HepG2 (cell line): ENCODE measurements at places on chromosomes 3 and 15. TPM values are rescaled to one million over a fixed set of nuclear protein-coding genes. Genes with fewer than 3 reads are reported as not detected.

DNA sequence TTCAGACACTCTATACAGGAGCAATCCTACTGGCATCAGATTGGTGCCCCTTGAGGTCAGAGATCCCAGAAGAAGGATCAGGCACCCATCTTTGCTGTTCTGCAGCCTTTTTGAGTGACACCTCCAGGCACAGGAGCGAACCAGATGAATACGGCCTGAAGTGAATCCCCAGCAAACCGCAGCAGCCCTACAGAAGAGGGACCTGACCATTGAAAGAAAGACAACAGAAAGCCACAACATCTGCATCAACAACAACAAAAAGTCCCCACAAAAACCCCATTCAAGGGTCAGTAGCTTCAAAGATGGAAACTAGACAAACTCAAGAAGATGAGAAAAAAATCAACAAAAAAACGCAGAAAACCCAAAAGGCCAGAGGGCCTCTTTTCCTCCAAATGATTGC lies 130.4 kb downstream of the PPM1L start:
- no peak for DNase-seq

GRCh38 chr3:105661461-105661860 lies 207.4 kb downstream of the CBLB start:
- no peak for DNase-seq

DNA sequence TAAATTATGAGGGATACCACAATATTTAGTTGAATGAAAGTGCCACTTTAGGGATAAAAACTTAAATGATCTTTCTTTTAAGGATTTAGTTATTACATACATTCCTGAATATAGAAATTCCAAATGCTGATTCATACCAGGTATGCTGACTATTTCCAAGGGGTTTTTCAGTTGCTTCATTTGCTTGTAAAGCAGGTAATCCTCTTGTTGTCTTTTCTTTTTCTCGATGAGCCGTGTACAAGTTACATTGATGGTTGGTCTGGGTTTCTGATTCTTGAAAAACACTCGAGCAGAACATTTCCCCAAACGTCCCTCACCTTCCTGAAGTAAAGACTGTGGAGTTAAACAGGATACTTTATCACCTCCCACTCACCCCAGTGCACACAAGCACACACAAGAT lies 21.7 kb downstream of the RARRES1 start:
- no peak for DNase-seq

- DNase-seq: no peak
Observed at GRCh38 chr3:45881078-45882022, 5.0 kb upstream of the CCR9 start.

GRCh38 chr3:63847718-63848450 lies 15.7 kb downstream of the THOC7 start:
- DNase-seq: no peak

DNA sequence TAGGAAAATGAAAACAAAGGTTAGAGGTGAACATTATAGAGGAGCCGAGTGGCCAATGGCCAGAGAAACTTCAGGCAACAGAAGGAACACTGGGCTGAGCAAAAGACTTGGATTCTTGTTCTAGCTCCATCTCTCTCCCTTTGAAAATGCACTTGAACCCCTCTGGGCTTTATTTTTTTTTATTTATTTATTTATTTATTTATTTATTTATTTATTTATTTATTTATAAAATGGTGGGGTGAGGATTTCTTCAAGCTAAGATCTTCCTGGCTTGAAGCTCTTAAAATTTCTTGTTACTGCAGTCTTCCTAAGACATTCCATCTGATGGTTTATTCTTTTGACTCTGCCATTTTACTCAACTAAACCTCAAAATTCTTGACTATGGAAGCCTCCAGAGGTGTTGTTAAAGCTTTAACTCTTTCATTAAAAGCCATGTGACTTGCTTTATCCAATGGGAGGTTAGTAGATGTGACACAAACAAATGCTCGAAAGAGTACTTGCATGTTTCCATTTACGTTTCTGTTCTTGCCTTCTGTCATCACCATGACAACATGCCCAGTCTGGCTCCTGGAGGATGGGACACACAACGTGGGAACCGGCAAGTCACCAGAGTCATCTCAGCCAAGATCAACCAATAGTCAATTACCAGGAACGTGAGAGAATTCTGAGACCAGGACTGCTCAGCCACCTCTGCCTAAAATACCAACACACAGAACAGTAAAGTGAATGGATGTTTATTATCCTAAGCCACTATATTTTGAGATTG lies 325.2 kb upstream of the CTNNB1 start:
- no peak for DNase-seq

DNA sequence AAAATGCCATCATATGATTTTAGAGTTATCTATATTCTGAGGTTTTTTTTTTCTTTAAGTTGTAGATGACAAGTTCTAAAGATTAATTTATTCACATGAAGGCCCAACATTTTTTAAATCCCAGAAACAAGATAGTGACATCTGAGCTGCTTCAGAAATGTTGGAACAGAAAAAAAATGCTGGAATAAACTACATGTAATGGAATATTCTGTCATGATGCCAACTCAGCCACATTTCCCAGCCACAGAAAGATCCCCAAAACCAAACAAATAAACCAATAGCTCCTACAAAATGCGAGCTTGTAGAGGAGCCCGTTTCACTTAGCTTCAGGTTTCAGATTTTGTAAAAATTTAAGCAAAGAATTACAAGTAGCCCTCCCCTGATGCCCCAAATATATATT lies 111.0 kb upstream of the MYO5C start:
- DNase-seq: no peak

DNA sequence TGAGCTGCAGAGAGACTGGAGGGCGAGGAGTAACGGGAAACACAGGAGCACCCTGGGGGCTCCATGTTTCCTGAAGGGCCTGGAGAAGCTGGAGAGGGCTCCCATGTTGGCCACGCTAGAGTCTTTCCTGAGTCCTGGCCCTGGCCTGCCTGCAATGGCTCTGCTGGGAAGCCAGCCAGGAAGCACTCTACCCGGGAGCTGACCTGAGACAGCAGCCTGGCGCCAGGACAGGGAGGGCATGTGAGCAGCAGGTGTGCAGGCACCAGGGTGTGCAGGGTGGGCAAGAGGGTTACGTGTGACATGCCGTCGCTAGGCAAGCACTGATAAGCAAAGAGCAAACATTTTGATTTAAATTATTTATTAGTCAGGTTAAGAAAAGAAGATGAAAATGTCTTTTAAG lies 301.4 kb downstream of the OCA2 start:
- DNase-seq: no peak

DNA sequence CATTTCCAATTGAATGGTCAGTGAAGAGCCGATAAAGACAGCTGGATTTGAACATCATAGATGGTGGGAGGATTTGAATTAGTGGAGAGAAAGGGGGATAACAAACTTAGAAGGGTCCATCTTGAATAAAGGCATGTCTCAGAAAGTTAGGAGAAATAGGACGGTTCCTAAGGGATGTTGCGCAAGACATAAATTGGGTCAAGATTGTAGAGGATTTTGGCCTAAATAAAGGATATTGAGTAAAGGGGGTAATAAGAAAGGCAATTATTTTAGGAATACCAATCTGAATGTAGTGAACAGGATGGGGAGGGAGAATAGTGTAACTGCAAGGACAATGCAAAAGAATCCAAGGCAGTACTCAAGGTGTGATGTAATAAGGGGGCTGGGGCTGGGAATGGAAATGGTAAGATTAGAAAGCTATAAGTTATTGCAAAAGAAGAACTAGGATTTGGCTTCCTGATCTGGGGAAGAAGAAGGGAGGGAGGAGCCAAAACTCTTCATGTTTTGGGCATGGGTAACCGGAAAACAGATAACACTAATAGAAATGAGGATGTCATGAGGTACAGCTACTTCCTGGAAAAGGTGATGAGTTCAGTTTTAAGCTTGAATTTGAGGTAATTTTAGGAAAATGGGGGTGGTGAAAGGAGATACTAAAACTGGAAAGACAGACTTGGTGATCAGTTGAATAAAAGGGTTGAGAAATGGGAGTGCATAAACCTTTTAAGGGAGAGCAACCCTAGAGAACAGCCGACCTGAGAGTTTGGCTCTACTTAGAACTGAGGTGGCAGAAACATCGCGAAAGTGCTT lies 17.3 kb upstream of the TRPC1 start:
- no peak for DNase-seq

DNA sequence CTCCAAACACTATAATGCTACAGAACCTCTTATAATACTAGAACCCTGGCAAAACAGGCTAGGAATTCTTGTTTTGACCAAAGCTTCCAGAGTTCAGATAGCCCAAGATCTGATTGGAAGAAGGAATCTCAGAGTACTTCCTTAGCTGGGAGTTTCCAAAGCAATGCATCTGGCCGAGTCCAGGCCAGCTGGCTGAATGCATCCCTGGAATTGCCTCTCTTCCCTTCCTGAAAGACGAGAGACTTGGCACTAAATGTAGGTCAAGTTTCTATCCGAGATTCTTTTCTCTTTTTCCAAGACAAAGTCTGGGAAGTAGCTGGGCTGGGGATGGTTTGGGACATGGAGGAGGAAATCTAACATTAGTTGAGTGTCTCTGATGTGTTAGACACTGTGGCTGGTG lies 68.7 kb upstream of the ADPGK start:
- no peak for DNase-seq

DNA sequence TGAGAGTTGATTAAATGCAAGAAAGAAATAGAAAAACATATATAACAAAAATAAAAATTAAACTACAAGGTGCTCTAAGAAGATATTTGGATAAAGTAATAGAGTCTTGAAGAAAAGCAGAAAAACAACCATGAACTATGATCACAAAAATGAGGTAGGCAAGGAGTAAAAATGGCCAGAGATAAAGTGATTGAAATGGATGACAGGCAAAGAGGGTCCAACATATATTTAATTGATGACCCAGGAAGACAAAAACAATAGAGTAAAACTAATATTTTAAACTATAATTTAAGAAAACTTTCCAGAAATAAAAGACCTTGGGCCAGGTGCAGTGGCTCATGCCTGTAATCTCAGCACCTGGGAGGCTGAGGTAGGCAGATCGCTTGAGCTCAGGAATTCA lies 22.1 kb upstream of the WDR49 start:
- DNase-seq: no peak

DNA sequence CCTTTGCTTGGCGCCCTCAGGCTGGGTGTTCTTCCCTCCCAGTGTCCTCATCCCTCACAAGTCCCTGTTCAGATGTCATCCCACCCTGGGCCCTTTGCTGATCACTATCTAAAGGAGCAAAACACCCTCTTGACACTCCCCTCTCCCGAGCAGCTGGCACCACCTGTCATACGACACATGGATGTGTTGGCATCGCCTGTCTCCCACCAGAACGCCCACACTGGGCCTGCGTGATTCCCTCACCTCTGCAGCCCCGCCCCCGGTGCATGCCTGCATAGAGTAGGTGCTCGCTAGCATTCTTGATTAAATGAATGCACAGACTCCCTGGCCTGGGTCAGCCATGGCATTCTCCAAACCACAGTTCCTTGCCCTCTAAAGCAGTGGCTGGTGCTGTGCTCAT lies 75.8 kb downstream of the DNAJB8 start:
- DNase-seq: no peak

GRCh38 chr3:82002986-82003642 lies 241.7 kb upstream of the GBE1 start:
- DNase-seq: no peak

KPNA4 gene
- 27.9 and 32.6 TPM in 2 replicates for total RNA-seq

ICE2 gene
- 26.4 and 40.9 TPM in 2 replicates for total RNA-seq

HES1 gene
- total RNA-seq: 15.0 and 19.8 TPM in 2 replicates

AQP9 gene
- not detected in 2 replicates for total RNA-seq

SLC28A1 gene
- 0.31 and 0.39 TPM in 2 replicates for total RNA-seq
